Nucleus accumbens (tissue), 56 donors: ENCODE measurements at places on chromosomes 4 and X.

GRCh38 chrX:150869450-150869849 lies 29.0 kb downstream of the CD99L2 start:
- no peak for DNase-seq

DNA sequence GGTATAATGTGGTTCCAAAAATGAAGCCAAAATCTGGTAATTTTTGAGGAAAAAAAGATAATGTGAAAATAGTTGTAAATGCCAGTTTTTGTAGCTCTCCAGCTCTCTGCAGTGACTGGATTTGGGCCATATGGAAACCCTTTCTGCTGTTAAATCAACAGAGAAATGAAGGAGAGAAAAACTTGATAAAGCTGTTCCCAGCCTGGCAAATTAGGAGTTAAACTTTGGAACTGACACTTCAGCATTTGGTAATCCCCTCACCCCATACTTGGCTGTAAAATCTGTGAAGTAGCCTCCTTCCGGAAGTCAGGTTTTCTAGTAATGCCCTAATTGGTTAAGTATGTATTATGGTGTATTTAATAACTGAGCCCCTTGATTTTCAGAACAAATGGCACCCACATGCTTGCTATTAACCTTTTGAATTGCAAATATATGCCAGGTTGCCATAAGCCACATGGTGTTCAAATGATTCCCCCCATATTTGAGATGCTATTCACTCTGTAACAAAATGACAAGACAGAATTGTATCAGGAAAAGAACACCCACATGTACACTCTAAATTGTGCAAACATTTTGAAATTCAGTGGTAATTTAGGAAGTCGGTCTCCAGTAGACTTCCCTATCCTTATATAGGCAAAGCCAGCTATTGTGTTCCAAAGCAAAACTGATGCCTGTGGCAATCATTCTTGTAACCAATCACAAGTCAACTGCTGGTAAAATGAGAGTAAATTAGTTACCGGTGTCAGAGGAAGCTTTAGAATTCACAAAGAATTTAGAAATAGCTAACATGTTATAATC lies 96.3 kb upstream of the ADAMTS3 start:
- no peak for DNase-seq

DNA sequence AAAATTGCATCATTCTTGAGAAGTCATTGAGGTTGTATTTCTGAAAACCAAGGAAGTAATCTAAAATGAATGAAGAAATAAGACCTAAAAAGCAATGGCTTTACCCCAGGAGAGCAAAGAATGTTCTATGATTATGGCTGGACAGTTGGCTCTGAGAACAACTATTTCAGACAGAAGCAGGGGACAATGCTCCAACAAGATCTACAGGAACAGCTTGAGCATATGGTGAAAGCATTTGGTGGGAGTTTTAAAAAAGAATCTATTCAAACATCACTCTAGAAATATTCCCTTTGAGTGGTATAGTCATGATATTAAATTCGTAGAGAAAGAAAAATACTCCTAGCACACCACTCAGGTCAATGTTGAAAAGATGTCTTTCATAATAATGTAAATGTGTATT lies 26.7 kb downstream of the DYNLT3 start:
- no peak for DNase-seq

DNA sequence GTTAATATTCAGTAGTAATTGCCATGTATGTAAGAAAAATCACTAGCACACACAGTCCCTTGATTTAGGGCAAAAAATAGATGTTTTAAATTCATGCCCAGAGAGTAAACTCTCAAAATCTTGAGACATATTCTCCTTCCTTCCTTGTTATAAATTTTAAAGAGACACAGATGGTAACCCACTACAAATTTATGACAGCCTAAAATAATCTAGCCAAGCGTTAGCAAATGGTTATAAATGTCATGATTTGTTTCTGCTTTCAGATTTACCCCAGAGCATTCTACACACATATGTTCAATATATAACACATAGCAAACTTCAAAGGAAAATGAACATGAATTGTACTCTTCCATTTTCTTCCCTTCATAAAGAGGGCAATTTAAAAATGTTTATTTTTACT lies 540.3 kb downstream of the TLL1 start:
- no peak for DNase-seq

- DNase-seq: no peak
Measured at GRCh38 chr4:183304538-183304937, 15.5 kb downstream of the CLDN22 start.

- no peak for DNase-seq
Measured at GRCh38 chr4:31100536-31100935, 380.4 kb downstream of the PCDH7 start.

DNA sequence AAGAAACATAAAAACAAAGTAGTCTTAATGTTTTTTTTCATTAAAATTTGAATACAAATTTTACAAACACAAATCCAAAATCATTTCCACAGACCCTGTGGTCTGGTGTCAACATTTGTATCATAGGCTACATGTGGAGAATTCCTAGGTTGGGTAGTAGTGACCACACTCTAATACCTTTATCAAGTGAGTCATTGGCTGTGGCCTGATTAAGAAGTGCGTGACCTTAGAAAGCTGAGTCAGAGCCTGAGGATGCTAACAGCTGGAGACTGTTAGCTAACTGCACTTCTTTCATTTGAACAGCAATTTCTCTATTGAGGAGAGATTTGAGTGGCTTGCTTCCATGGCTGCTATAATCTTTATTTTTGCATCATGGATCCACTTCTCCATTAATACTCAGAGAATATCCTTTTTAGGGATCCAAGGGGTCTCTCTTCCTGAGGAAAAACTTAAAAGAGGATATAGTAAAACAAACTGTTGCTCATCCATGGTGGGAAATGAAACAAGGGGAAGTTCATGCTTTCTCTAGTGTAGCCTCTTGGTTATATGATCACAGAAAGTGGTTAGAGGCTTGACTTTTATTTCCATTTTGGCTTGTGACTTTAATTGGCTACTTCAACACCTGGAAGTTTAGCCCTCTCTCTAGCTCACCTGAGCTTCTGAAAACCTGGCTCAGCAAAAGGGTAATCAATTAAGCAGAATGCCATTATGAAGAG lies 335.8 kb downstream of the PABPC4L start:
- DNase-seq: no peak

DNA sequence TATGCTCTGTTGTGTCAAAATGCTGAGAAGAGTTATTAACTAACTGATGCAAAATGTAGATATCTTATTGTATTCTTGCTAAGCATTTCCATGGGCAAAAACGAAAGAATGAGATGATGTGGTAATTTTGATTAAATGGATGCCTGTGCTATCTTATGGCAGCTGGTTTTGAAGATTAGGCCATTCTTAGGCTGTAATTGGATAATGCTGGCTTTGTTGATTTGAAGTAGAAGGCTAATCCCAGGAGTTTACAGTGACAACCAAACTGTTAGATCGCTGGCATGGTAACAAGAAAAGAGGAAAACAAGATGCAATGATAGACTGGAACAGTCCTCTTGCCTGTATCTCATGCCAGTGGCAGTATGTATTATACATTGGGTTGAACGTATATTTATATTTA lies 74.1 kb upstream of the WDR44 start:
- DNase-seq: no peak

DNA sequence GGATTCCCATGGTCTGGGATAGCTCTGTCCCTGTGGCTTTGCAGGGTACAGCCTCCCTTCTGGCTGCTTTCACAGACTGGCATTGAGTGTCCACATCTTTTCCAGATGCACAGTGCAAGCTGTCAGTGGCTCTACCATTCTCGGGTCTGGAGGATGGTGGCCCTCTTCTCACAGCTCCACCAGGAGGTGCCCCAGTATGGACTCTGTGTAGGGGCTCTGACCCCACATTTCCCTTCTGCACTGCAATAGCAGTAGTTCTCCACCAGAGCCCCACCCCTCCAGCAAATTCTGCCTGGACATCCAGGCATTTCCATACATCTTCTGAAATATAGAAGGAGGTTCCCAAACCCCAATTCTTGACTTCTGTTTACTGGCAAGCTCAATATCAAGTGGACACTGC lies 50.2 kb upstream of the GRID2 start:
- DNase-seq: no peak
